ENCODE measurements at places on chromosomes 1 and 21.

- DNase-seq: no peak
These were observed 34.5 kb upstream of the SLC5A9 start for GRCh38 chr1:48187969-48188563.

GRCh38 chr1:11526071-11526895 is 47.3 kb downstream of the DISP3 start:
- DNase-seq: no peak

DNA sequence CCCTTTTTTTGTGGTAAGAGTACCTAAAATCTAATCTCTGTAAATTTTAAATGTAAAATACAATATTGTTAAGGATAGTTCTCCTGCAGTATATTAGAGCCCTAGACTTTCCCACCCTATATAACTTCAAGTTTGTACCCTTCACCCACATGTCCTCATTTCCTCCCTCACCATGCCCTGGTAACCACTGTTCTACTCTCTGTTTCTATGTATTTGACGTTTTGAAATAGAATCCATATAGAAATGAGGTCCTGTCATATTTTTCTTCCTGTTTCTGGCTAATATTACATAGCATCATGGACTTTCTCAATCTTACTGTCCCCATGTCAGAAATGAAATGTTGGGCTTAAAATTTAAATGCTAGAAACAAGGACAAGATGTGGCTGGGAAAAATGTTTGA is 24.8 kb downstream of the GBP7 start:
- no peak for DNase-seq

DNA sequence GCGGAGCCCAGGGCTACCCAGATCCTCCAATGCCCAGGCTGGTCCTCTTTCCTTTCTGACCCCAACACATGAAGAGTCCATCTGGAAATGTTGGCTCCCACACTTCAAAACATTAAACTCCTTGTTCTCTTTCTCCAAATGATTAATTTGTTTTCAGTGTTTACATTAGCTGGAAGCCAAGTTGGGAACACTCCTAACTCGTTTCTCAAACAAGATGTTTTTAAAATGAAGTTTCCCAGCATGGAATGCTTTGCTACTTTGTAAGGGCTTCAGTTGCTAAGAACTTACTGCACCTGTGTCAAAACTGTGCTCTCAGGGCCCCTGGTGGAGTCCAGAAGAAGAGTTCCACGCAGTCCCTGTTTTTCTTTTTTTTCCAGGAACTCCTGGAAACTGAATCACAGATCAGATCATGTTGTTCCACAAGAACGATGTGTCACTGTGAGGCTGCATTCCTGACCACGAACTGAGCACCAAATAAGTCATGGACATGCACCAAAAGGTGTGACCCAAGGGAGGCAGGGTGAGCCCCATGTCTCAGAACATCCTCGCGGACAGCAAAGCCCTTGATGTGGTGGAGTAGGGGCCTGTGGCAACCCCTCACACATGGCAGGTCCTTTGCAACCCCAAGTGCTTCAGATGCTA is 257.3 kb downstream of the KCNJ6 start:
- no peak for DNase-seq

DNA sequence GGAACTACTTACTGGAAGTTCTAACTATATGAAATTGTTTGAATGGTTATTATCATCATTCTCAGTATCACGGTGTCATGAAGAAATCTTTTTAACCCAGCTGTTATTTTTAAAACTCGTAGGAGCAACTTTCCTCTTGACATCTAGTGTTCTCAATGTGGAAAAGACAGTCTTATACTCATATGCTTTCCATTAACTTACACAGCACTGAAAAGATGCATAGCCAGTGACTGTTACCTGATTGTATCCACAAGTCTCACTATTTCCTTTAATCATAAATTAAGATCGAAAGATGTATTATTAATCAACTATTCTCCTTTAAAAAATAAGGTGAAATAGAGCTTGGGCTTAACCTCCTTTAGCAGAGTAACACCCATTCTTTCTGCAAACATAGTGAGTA is 59.7 kb upstream of the TNFSF4 start:
- no peak for DNase-seq

DNA sequence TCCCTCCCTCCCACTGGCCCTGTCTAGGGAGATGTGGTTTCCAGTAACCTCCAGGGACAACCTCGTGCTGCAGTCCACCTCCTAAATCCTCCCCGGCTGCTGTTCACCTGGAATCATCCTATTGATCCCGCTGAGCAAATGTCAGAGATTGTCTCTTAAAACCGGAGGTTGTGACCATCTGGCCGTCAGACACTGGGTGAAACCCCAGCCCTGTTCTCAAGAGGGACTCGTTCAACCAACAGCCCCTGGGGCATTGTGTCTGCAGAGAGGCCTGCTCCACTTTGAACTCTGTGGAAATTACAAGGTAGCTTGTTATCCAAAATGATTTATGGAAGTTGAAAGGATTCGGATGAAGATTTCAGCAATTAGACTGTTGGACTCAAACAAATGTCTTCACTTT is 498.0 kb downstream of the MATN1 start:
- DNase-seq: no peak

DNA sequence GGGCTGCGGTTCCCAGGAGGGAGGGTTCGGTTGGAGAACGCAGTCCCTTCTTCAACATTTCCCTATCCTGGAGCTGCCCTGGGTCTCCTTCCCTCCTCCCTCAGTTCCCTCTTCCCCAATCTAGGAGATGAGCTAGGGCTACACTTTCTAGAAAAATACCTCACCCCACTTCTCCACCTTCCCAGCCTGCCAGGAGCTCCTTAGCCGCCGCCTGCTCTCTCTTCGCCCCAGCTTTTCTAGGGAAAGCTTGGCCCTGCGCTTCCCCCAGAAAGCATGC is 488 bp upstream of the ADAMTS1 start:
- no peak for DNase-seq

- DNase-seq: no peak
These were observed 33.4 kb downstream of the LUZP1 start for GRCh38 chr1:23135268-23135667.

GRCh38 chr1:159030877-159031447 is 21.3 kb downstream of the IFI16 start:
- no peak for DNase-seq

- no peak for DNase-seq
These were observed 35.1 kb downstream of the AK5 start for GRCh38 chr1:77316966-77317365.

- no peak for DNase-seq
These were observed 23.6 kb downstream of the OPTC start for GRCh38 chr1:203517426-203518110.

DNA sequence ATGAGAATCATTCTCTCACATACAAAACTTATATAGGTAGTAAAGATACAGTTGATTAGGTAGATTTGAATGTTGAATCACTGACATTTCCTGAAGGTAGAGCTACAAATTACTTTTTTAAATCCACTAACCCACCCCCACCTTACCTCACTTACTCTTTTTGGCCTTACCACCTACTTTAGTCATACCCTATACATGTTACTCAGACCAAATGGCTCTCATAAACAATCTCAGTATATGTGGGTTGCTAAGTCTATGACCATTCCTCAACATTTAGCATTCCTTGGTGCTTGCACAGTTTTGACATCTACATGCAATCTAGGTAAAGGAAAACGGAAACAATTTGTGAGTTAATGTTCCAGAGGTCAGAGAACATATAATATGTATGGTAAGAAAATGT is 26.3 kb downstream of the SYDE2 start:
- no peak for DNase-seq

GRCh38 chr21:14452031-14452726 is 69.2 kb upstream of the HSPA13 start:
- peak; percentile 6 for DNase-seq

DNA sequence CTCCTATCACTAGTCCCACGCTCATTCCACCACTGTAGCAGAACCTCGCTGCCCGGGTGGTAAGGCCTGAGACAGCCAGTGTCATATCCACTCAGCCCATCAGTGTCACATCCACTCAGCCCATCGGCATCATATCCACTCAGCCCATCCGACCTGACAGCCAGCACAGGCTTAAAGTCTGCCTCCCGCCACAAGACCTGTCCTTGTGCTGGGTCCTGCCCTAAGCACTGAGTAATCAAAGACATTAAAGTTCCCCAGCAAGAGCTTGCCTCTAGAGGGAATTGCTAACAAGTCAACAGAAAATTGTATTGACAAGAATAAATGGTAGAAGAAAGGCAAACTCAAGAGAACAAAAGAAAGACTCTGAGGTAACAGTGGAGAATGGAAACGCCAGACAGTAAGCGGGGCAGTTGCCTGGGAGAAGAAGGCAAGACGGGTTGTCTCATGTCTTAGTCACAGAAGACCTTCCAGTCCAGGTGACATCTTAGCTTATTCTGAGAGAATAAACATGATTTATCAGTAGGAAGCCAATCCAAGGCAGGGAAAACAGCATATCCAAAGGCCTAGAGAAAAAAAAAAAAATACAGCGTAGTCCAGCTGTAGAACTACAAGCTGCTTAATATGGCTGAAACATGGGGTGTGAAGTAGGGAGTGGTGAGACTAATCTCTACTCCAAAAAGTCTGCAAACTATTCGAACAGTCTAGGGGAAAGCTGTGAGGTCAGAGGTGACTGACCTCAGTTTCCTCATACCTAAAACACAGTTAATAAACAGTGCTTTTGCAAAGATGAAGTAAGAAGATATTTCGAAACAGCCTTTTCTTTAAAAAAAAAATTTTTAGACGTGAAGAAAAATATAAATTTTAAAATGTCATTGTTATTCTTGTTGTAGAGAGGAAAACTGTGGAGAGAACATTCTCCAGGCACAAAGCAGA is 1.1 kb downstream of the ITLN1 start:
- DNase-seq: no peak

DNA sequence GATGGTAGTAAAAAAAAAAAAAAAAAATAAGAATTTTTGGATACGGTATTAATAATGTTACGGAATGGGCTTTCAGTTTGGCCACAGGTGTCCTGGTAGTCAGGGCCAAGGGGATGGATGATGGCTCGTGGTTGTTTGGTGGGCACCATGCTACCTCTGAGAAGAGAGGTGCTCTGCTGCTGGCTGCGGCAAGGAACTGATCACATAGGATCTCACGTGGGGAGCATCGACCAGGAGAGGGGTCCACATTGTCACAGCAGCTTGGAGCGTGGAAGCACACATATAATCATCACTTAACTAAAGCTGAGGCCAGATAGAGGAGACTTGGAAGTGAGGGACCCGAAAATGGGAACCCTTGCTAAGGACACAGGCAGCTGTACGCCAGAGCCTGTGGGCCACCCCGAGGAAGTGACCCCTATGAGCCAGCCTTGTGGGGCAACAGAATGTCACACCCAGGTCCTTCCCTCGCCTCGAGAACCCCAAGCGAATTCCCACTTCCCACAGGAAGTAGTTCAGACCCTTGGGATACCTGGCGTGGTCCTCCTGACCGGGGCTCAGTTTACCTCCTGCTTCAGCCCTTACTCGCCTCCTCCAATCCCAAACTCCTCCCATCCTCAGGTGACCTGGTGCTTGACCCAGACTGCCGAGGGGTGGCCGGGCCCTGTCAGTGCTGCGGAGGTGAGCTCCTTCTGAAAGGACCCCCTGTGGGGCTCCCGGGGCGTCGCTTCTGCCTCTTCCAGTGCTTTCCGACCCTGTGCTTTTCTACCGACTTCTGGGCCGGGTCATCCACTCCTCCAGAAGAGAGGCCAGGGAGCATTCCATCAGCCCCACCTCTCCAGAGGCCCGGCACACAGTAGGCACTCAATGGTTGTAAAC is 222.0 kb downstream of the CAMTA1 start:
- no peak for DNase-seq
